ENCODE measurements at places on chromosomes 11 and 22. TPM values are rescaled to one million over a fixed set of nuclear protein-coding genes. Genes with fewer than 3 reads are reported as not detected.

GRCh38 chr11:396511-396947 is 2.5 kb downstream of the PKP3 start:
- peak; percentile 31 for DNase-seq

DNA sequence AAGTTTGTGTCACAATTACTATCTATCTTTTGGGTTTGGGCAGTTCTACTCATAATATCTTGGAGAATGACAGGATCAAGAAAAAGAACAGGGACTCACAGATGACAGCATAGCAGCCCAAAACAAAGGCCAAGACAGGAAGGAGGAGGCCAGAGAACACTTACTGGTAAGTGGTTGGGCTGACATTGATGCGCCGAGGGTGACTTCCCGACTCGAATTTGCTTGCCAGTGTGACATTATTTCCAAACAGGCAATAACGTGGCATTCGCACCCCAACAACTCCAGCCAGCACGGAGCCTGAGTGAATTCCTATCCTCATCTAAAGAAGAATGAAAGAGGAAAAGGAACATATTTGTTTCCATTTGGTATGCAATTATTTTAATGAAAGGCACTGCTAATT is 309.9 kb downstream of the GUCY1A2 start:
- DNase-seq: no peak

GRCh38 chr11:119166368-119167076 is 2.0 kb upstream of the NLRX1 start:
- no peak for DNase-seq

- DNase-seq: no peak
Measured at GRCh38 chr11:62930666-62931065, 9.5 kb upstream of the CHRM1 start.

- no peak for DNase-seq
Measured at GRCh38 chr11:86292912-86293616, 9.0 kb upstream of the HIKESHI start.

GRCh38 chr22:41799486-41800347 is 762 bp upstream of the CCDC134 start:
- DNase-seq: peak; percentile 35

GRCh38 chr22:39405346-39406085 is 5.9 kb downstream of the TAB1 start:
- no peak for DNase-seq

DNA sequence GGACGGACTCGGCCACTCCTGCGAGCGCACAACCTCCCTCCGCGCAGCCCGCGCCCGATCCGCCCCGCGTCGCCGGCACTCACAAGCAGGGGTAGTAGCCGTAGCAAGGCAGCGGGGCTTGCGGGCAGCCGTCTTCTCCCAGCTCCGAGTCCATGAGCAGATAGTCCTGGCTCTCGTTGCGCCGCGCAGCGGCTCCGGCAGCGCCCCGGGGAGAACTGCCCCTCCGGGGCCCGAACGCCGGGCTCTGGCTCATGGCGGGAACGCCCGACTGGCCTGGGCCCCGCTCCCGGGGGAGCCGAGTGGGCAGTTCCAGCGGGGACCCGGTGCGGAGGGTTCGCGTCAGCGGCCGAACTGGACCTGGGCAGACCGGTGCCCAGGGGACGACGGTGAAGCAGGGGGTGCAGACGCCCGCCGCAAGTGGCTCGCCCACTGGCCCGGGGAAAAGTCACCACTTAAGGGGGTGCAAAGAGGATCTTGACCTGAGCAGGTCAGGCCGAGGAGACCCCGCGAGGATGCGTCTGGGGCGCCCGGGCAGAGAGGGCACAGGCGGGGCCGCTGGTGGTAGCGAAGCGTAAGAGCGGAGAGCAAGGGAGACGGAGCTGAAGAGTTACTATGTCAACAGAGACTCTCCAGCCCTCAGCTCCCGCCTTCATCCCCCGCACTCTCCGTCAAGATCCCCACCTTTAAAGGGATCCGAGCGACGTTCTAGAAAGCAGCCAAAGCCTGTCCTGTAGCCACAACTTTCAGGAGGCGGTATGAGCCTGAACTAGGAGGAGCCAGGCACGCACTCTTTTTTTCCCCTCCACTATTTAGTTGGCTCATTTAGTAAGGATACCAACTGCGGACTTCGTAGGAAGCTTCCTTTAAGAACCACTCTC is at the start of gene TRPC6:
TRPC6 (minus strand) TSS at position 757 of the 878 bp plus-strand sequence; CDS start at position 253, 504 bp downstream.
- no peak for DNase-seq

- no peak for DNase-seq
Measured at GRCh38 chr11:118151431-118151830, 1.2 kb downstream of the SCN4B start.

- no peak for DNase-seq
Measured at GRCh38 chr11:116613206-116613875, 159.4 kb downstream of the BUD13 start.

DNA sequence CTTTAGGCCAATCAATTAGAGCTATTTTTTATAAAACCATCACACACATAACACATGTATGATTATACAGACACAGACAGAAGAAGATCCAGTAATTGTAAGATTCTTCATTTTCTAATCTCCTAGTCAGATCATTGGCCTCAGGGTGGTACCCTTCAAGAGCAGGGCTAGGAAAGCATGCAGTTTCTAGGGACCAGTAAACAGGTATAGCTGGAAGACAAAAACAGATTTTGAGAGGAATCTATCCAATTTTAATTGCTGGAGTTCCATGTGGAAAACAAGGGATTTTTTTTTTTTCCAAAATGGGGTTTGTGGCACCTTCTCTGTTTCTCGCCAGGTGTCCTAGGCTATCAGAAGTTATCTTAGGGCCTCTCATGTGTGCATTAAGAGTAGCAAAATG is 29.6 kb downstream of the METTL15 start:
- no peak for DNase-seq

DNA sequence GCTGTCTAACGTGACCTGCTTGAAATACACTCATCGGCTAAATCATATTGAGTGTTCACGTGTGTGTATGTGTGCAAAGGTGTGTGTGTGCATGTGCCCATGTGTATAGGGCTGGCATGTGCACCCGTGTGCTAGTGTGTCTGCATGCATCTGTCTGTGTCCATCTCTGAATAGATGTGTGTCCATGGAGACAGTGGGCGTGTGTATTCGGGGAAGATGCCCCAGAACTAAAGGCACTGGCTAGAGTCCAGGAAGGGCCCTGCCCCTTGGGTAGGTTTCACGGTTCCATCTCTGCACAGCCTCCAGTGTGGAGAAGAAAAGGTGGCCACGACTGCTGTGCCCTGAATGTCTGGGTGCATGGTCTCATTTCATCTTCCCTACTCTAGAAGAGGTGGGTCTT is 220.3 kb downstream of the MN1 start:
- no peak for DNase-seq

- no peak for DNase-seq
Measured at GRCh38 chr22:25701056-25701780, 40.8 kb upstream of the MYO18B start.

DNA sequence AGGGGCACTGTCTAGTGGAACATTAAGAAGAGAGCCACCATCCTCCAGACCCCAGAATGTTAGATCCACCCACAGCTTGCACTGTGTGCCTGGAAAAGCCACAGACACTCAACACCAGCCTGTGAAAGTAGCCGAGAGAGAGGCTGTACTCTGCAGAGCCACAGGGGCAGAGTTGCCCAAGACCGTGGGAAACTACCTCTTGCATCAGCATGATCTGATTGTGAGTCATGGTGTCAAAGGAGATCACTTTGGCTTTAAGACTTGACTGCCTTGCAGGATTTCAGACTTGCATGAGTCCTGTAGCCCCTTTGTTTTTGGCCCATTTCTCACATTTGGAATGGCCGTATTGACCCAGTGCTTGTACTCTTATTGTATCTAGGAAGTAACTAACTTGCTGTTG is 115.9 kb upstream of the CCDC179 start:
- DNase-seq: no peak

DNA sequence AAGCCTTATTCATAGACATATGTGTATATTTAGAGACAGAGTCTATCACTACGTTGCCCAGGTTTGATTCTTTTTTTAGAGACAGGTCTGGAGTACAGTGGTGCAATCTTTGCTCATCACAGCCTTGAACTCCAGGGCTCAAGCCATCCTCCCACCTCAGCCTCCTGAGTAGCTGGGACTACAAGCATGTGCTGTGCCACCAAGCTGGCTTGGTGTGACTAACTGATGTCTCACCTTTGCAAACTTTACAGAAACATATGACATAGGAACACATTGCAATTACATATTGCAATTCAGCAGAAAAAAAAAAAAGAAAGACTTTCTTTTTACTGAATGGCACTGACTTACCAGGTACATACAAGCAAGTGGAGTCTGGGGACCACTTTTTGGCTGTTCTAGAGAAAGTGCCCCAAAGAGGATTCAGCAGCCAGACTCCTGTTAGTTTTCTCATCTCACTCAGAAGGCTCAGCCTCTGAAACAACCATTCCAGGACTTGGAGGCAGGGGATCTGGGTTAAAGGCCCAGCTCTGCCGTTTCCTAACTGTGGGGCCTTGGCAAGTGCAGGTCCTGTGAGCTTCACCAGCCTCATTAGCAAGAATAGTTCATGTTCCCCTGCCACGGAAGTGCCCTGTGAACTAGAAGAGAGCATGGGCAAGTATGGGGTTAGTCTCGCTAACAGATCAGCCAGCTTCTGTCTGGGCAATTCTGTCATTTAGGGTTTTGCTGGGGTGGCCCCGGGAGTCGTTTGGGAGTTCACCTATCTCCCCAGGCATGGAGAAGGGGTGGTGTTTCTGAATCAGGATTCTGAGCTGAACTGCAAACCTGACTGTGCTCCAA is 11.3 kb upstream of the NFAM1 start:
- no peak for DNase-seq

DNA sequence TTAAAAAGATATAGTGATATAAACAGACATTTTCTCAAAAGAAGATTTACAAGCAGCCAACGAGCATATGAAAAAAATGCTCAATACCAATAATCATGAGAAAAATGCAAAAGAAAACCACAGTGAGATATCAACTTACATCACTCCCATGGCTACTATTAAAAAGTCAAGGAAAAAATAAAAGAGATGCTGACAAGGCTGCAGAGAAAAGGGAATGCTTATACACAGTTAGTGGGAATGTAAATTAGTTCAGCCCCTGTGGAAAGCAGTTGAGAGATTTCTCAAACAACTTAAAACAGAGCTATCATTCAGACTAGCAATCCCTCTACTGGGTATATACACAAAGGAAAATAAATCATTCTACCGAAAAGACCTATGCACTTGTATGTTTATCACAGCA is 97.1 kb upstream of the CARD18 start:
- no peak for DNase-seq

- no peak for DNase-seq
Measured at GRCh38 chr11:73946798-73947458, 3.9 kb upstream of the DNAJB13 start.

- no peak for DNase-seq
Measured at GRCh38 chr11:20274031-20274430, 89.5 kb upstream of the HTATIP2 start.

GRCh38 chr11:60170566-60170965 is 12.3 kb downstream of the MS4A6A start:
- no peak for DNase-seq

DNA sequence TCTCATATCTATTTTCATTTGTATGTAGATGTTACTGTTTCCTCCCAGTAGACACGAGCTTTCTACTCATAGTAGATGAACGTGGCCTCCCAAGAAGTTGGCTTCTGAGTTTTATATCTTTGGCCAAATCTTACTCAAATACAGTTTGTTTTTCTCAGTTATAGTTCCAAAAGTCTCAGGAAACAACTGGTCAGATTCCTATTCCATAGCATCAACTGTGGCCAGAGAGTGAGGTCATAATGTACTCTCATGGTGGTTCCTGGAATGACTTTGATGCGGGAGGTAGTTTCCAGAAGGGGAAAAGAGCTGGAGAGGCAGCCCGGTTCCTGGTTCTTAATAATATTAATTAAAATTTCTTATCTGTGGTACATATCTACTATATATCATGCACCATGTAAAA is 77.3 kb downstream of the SLC17A6 start:
- DNase-seq: no peak

- DNase-seq: no peak
Measured at GRCh38 chr22:27804470-27805297, 3.1 kb upstream of the MN1 start.

DNA sequence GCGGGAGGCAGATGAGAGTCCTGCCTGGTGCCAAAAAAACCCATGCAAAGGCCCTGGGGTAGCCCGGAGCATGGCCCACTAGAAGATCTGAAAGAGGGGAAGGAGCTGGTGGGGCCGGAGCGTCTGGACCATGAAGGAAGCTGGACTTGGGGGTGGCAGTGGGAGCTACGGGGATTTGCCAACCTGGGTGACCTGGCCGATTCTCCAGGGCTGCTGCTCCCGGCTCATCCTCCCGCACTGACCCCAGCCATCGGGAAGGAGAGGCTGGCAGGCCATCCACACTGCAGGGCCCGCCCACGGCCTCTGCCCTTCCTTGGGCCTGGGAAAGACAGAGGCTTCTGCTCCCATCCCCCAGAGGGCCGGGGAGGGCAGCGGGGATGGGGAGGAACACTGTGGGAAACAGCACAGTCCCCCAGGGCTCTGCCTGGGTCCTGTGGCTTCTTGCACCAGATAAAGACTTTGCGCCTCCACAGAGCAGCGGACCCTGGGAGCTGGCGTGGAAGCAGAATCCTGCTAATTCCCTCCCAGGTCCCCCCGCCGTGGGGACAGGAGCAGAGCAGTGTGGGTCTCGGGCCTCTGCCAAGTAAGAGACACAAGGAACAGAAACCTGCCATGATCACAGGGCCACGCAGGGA is 87.1 kb upstream of the LINC01488 start:
- DNase-seq: no peak

DNA sequence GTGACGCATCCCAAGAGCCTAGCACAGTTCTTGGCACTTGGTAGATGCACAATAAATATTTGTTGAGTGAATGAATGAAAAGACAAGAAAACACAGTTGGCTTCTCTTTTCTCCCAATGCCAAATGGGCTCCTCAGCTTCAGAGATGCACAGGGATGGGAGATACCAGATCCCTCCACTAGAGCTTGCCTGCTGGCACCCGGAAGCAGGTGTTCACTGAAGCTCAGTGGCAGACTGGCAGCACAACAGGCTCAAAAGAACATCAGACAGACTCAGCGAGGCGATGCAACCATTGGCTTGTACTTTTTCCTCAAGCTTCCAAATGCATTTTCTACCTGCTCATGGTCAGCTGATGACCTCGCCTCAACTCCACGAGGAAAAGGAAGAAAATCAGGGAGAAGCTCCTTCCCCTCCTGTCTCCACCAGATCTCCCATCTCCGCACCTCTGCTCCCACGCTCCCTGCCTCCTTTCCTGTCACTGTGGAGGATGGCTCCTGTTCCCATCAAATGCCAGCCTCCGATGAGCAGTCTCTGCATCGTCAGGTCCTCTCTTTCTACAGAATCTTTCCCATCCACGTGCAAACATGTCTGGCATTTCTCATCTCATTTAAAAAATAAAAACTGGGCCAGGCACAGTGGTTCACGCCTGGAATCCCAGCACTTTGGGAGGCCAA is 5.8 kb downstream of the RAPSN start:
- DNase-seq: no peak

The DMC1 gene
- total RNA-seq: 10.9 TPM

The WBP2NL gene
- 0.66 TPM for total RNA-seq

The CCDC82 gene
- 23.4 TPM for total RNA-seq

The UBQLN3 gene
- total RNA-seq: not detected

The ART5 gene
- not detected for total RNA-seq

The GGTLC2 gene
- not detected for total RNA-seq

The JOSD1 gene
- total RNA-seq: 86.0 TPM

The PITPNB gene
- total RNA-seq: 175 TPM

The SSTR3 gene
- total RNA-seq: 0.24 TPM

The CD3G gene
- 167 TPM for total RNA-seq

The IGSF9B gene
- 15.2 TPM for total RNA-seq

The THY1 gene
- total RNA-seq: 0.74 TPM

The DCHS1 gene
- 0.96 TPM for total RNA-seq
